ENCODE measurements at places on chromosomes 1 and 21. TPM values are rescaled to one million over a fixed set of nuclear protein-coding genes. Genes with fewer than 3 reads are reported as not detected.
A peak's percentile ranks its signal among the peaks of the same experiment; 100 is the strongest.

DNA sequence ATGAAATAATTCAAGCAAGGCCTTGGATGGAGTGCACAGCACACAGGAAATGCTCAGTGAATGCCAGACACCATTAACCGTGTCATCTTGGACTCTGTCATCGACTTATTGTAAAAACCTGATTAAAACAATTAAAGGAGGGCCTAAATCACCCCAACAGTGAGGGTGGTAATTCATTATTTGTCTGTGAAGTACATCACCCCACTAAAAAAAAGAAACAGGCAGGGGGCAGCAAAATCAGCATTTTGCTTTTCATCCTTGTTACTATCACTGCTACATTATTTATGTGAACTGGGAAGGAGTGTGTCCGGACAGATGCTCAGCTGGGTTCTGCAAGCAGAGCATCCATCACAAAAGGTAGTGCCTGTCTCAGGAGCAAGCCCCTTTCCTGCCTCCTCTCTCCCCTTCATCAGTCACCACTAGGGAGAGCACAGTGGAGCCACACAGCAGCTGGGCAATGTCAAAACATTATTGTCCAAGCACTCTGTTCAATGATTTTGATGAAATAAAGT is 98.5 kb downstream of the RERE start:
- no peak for DNase-seq

- no peak for DNase-seq
These were observed at the start of gene ATP1A2 for GRCh38 chr1:160115545-160116282. Gene ATP1A2, plus strand, starts transcription at chr1:160115759. Its CDS starts 103 bp downstream, at chr1:160115862.

GRCh38 chr21:38459490-38459889 is 38.8 kb downstream of the ERG start:
- DNase-seq: peak; percentile 76

- DNase-seq: no peak
These were observed 391.4 kb downstream of the MRPL39 start for GRCh38 chr21:25215698-25216384.

DNA sequence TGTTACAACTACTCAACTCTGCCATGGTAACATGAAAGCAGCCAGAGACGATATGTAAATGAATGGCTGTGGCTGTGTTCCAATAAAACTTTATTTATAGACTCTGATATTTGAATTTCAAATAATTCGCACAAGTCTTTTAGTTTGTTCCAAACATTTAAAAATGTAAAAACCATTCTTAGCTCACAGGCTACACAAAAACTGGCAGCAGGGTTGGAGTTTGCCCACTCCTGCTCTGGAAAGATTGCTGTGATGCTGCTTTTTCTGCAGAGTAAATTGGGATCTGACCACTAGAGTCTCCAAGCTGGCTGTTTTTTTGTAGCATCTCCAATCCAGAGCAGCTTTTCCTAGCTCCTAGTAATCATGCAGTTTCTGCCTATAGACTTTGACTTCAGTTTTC is 157.5 kb downstream of the CHRM3 start:
- no peak for DNase-seq

GRCh38 chr1:55337801-55338447 is 122.8 kb upstream of the USP24 start:
- DNase-seq: peak; percentile 54

GRCh38 chr1:30822966-30823581 is 65.5 kb upstream of the LAPTM5 start:
- peak; percentile 44 for DNase-seq

GRCh38 chr1:204819495-204819894 is 51.2 kb upstream of the NFASC start:
- DNase-seq: peak; percentile 60

GRCh38 chr1:51439053-51439452 is 80.0 kb downstream of the EPS15 start:
- DNase-seq: no peak

- peak; percentile 86 for DNase-seq
These were observed 13.0 kb downstream of the IFI6 start for GRCh38 chr1:27658951-27659496.

GRCh38 chr1:72326494-72326893 is 44.2 kb upstream of the NEGR1 start:
- no peak for DNase-seq

- DNase-seq: no peak
These were observed 1.3 kb upstream of the TXNIP start for GRCh38 chr1:145997718-145998023.

DNA sequence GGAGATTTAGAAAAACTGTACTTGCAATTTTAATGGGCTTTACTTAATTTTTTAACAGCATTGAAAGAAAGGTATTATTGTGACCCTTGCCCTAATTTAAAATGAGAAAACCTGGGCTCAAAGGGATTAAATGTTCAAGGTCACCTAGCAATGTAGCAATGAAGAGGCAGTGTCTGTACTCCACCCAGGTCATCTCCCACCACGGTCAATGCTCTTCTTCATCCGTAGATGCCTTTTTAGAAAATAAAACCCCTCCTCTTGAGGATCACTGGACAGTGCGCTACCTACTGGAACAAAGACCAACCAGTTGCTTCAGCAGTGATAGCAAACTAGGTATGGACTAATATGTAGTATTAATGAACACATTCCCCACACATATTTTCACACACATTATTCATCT is 29.8 kb upstream of the HAO2 start:
- no peak for DNase-seq

GRCh38 chr21:32298148-32298559 is 501 bp upstream of the MRAP start:
- DNase-seq: no peak

Gene HORMAD1
- not detected for total RNA-seq

Gene KRTAP21-2
- total RNA-seq: not detected

Gene INAVA
- total RNA-seq: 27.2 TPM
